ENCODE measurements at places on chromosomes 12 and 14.

- peak; percentile 61 for DNase-seq
Observed at GRCh38 chr14:70317969-70318634, 41.4 kb downstream of the COX16 start.

DNA sequence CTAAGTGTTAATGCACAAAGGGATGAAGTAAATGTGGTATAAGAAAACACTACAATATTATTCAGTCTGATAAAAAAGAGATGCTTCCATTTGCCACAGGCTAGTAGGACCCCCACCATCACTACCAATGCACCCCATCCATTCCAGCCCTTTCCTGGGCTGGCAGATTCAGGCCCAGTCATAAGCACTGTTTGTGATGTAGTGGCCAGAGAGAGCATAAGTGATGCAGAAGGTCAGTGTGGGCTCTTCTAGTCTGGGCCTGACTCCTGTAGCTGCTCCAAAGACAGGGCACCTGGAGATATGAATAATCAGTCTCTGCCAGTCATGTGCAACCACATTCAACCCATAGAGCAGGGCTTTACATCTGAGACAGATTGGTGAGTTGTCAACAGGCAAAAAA, 1294.7 kb downstream of the TMEM121 start:
- no peak for DNase-seq

GRCh38 chr12:53330671-53331070, 5.5 kb downstream of the SP7 start:
- DNase-seq, result no peak

DNA sequence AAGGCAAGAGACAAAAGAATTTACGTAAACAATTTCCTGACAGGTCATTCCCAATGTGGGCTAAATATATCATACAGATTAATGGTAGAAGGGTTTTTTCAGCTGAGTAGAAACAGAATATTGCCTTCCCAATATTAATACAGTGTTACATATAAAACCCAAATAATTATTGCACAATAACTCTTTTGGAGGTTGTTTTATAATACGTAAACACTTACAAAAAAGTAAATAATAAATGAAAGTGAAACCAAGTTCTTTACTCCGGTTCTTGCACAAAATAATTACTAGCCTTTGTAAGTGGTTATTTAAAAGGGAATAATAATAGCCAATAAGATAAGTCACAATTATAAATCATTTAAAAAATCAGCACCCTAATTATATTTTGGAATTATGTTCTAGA, 118.6 kb upstream of the SSTR1 start:
- DNase-seq, result no peak

GRCh38 chr14:57464008-57464730, 29.5 kb downstream of the CCDC198 start:
- no peak for DNase-seq

DNA sequence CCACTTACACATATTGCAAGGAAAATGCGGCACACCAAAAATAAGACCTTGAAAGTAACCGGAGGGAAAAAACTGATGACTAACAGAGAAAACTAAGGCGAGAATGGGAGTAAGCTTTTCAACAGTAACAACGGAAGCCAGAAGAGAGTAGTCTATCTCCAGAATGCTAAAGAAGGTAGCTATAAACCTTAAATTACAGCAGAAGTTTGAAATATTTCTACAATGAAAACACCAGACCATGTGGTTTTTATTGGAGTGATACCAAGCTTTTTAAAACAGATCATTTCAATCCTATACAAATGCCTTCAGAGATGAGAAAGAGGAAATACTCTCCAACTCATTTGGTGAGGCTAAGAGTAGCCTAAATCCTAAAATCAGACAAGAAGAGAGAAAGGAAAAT, 209.5 kb downstream of the ANO6 start:
- DNase-seq, result no peak

DNA sequence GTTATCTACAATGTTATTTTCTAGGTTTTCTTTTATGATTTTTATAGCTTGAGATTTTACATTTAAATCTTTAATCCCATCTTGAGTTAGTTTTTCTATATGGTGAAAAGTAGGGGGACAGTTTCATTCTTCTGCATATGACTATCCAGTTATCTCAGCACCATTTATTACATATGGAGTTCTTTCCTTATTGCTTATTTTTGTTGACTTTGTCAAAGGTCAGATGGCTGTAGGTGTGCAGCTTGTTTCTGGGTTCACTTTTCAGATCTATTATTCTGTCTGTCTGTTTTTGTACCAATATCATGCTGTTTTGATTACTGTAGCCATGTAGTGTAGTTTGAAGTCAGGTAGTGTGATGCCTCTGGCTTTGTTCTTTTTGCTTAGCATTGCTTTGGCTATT, 477.3 kb downstream of the TMEM117 start:
- no peak for DNase-seq

- DNase-seq, result no peak
Observed at GRCh38 chr14:27927519-27927918, 839.1 kb upstream of the FOXG1 start.

DNA sequence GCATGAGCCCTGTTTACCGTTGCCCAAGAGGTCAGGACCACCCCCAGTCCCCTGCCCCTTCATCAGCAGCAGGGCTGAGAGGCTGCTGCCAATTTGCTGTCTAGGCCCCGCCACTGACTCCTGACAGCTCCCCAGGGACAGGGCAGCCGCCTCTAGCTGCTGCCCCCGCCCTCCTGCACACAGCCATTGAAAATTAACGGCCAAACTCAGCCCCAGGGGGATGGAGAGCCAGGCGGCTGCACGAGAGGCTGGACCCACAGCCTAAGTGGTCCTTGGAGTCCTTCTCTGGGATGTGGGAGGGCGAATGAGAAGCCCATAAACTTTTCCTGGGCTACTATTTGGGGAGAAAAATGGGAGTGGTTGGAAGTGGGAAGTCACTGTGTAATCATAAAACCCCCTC, 4.6 kb downstream of the FOXN4 start:
- no peak for DNase-seq

- DNase-seq, result peak; percentile 69
Observed at GRCh38 chr14:101719708-101720107, 41.8 kb upstream of the PPP2R5C start.

DNA sequence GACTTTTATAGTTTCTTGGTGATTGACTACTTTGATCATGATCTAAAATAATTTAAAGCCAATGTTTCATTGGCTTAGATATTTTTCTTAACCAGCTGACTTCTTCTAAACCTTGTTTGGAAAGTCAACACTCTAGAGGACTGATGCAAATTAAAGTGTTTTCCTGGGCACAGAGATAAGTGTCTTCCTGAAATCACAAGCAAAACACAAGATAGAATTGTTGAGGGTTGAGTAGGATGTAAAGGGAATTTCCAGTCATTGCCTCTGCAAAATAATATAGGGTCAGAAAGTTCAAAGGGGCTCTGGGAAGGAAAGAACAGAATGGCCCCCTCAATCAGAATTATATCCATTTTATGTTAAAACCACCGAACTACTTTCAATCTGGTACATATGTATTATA, 156.3 kb upstream of the LRIG3 start:
- no peak for DNase-seq

DNA sequence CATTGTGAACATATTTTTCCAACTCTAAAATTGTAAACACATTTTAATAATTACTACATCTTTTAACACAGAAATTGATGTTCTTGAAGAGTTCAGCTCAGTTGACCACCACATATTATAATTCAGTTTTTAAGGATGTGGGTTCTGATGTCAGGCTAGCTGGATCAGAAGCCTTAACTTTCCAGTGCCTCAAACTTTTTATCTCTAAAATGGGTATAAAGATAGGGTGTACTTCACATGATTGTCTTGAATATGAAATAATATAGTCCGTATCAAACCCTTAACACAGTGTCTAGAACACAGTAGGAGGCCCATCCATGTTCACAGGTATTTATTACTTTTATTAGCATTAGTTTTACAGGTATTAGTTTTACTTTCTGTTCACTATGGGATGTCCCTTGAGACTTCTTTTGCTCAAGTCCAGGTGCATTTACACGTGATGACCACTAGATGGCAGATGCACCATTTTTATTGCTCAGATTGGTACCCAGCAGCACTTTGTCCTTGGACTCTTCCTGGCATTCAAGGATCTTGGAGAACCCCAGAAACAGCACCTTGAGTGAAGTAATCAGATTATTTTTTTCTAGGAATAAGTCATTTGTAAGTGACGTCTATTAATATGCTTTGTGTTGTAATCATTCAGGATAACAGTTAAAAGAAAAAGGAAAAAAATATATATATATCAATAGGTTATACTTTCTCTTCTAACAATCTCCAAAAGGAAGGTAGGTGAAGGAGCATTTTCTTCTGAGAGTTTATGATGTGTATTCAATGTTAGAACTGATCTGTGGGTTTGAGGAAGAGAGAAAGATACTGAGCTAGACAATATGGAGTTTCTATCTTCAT, 580.2 kb downstream of the ETNK1 start:
- DNase-seq, result no peak

- peak; percentile 91 for DNase-seq
Observed at GRCh38 chr12:56593909-56594621, 36.1 kb downstream of the BAZ2A start.

GRCh38 chr12:58176296-58176869, 235.0 kb downstream of the ATP23 start:
- DNase-seq, result peak; percentile 83

DNA sequence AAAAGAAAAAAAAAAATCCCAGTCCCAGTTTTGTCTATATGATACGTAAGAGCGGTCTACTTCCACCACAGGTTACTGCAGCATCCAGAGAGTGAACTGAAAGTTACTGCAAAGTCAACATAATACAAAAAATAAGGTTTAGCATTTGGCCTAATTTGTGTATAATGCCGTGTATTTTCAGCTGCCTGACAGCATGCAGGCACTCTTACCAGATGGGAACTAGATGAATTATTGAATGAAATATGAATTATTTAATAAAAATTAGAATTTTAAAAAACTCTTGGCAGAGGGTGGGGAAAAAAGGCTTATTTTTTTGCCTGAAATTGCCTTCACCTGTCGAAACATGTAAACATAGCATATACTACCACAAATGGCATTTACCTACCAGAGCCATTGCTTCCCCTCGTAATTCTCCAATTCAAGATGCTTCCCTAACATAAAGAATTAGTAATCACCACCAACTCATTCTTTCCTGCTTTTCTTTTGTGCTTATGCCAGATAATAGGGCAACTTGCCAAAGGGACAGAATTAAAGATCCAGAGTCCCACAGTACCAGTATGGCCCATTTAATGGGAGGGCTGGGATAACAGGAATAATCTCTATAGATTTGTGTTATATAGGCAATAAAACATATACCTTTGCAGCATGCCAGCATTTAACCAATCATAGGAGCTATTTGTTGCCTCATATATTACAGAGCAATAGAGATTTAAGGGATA, 31.1 kb downstream of the ATF7 start:
- DNase-seq, result no peak

DNA sequence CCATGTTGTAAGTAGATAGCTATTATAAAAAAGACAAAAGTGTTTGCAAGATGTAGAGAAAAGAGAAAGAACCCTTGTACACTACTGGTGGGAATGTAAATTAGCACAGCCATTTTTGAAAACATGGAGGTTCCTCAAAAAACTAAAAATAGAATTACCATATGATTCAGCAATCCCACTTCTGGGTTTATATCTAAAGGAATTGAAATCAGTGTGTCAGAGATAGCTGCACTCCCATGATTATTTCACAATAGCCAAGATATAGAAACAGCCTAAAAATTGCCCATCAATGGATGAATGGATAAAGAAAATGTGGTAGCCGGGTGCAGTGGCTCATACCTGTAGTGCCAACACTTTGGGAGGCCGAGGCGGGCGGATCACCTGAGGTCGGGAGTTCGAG, 9.2 kb downstream of the PSMC6 start:
- no peak for DNase-seq

DNA sequence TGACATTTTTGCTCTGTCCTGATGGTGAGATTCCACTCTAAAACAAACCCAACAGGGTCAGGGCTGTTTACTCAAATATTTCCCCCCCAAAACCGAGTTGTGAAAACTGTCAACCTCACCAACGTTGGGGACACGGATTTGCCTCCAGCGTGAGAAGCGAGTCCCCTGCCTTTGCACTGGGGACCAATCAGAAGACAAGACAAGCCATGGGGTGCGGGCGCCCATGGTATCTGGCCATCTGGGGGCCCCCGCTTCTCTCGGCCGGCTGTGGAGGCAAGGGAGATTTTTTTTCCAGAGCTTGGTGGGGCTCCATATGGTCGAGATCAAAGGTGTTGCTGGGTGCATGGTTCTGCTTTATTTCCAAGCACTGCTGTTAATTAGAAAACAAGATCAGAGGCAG, 272.1 kb downstream of the BCL11B start:
- DNase-seq, result no peak

DNA sequence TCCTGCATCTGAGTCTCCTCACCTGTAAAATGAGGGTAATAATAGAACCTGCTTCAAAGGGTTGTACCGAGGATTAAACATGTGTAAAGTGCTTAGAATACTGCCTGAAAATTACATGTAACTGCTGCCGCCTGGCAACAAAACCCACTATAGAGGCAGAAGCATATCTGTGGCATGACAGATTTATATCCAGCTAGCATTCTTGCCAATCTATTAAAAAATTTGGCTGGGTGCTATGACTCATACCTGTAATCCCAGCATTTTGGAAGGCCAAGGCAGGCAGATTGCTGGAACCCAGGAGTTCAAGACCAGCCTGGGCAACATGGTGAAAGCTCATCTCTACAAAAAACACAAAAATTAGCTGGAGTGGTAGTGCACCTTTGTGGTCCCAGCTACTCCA, 16.4 kb upstream of the KSR2 start:
- DNase-seq, result no peak

- no peak for DNase-seq
Observed at GRCh38 chr12:70353780-70354660, 12.1 kb upstream of the KCNMB4 start.

GRCh38 chr12:52455821-52456220, 3.9 kb upstream of the KRT6B start:
- DNase-seq, result no peak

- DNase-seq, result no peak
Observed at GRCh38 chr12:95318071-95318545, 100.5 kb downstream of the VEZT start.

GRCh38 chr12:104387190-104387589, 69.6 kb upstream of the CHST11 start:
- DNase-seq, result no peak

DNA sequence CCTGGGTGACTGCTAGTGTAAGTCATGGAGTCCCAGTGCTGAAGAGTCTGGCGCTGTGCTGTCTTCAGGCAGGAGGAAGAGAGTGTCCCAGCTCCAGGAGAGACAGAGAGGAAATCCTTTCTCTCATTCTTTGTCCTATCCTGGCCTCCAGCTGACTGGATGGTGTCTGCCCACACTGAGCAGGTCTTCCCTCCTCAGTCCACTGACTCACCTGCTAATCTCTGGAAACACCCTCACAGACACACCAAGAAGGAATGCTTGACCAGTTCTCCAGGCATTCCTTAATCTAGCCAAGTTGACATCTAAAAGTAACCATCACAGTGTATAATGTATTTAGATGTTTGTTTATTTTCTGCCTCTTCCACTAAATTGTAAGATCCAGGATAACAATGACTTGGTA, 53.9 kb downstream of the EMP1 start:
- no peak for DNase-seq

DNA sequence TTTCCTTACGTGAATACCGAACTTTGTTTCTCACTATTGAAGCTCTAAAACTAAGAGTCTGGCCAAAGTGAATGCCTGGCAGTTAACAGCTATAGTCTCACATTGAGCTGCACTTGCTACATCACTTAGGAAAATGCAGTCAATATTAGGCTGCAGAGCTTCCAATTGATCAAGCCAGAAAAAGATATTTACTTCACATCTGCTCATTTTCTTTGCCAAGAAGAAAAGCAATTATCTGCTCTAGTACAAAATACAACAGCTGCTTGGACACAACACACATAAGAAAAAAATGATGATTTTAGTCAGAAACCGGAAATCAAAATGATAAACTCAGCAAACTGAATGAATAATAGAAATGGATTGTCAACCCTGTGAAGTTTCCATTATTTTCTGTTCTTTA, 45.4 kb downstream of the TMTC1 start:
- DNase-seq, result no peak

All from H9 (cell line).